Activated T-helper 2 cell treated with anti-CD3 and anti-CD28 coated beads, Interferon-gamma antibody, Interleukin-2, Interleukin-4, amounts not matched to agents 10 μg/mL and 5 μg/mL and 100 μg/mL, durations not matched to agents 14 hours and 24 hours and 36 hours (primary cell): ENCODE measurements at places on chromosomes 1 and 21.

- DNase-seq = no peak
These were observed 636 bp upstream of the CAMK2N1 start for GRCh38 chr1:20486457-20487235.

DNA sequence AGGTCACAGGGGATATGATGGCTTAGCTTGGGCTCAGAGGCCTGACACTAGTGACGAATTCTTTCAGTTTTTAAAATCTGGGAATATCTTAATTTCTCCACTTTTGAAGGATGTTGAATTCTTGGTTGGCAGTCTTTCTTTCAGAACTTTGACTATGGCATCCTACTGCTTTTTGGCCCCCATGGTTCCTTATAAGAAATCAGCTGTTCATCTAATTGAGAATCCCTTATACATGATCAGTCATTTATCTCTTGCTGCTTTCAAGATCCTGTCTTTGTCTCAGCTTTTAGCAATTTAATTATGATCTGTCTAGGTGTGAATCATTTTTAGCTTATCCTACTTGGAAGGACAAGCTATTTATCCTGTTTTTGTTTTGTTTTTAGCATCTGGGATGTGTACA lies 31.2 kb upstream of the F3 start:
- DNase-seq = no peak

- DNase-seq = no peak
These were observed 12.4 kb downstream of the LYST start for GRCh38 chr1:235854347-235854746.

DNA sequence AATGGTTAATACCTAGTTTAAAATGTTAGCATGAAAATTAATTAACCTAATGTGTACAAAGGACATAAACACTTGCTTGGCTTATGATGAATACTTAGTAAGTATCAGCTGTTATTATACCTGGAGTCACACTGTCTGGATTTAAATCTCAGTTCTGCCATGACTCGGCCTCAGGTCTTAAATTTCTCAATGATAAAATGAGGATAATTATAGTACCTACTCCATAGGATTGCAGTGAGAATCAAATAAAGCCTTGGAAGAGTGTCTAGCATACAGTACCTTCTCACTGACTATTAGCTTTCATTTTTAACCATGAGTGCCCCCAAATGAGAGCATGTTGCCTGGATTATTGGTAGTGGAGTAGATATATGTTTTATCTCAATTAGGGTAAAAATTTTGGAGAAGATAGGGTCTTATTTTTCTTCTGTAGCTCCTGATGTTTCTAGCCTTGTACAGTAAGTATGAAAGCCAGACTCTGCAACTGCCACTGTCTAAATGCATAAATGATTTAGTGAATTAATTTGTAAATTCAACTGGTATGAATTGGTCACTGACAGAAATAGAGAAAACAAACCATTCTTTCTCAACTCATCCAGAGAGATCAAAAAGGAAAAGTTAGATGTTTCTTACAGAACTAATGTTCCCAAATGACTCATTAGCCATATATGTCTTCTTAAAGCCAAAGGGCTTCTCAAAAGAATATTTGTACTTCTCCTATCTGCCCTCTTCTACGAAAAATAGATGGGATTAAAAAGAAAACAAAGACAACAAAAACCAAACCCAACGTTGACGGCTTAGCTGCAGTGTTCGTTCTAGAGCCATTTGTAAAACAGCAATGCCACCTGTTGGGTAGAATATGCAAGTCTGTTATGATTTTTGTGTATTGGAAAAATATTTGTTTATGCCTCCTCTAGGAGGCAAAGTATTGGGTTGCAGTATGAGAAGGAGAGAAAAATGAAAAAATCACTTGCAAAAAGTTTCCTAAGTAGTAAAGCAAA lies 53.8 kb upstream of the MROH9 start:
- no peak for DNase-seq

DNA sequence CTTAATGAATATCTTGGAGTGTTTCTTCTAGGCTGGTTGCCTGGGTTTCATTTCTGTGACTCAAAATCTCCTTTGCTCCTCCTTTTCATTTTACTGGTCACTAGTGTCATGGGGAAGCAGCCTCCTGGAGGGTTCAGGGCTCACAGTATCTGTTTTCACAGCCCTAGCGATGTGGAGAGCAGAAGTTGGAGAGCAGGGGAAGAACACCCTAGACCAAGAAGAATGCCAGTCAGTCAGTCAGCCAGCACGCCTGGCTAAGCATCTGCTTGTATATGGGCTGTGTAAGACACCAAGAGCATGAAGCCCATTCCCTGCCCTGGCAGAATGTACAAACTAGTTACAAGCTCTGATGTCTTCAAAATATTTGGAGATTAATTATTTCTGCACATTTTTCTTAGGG lies 7.9 kb downstream of the RXRG start:
- no peak for DNase-seq

DNA sequence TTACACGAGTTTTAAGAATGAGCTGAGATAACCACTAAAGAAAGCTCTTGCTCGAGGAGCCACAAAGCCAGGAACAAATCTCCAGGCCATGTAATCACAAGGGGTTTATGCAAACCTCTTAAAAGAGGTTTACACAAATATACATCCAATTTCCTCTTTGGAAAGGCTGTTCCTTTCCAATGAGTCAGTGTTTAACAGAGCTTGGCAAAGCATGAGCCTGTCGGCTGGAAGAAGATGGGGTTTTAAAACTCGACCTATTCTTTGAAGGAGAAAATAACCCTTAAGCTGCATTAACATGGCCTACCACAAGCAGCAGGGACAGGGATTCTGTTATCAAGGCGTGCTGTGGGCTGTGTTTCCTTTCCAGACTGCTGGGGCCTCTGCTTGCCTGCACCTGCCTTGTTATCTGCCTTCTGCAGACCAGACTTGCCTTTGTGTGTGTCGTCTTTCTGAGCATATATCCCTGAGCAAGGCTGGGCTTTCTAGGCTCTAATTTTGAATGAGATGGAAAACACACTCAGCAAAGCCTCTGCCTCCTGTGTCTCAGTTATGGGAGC lies 40.6 kb upstream of the CYP2J2 start:
- no peak for DNase-seq

DNA sequence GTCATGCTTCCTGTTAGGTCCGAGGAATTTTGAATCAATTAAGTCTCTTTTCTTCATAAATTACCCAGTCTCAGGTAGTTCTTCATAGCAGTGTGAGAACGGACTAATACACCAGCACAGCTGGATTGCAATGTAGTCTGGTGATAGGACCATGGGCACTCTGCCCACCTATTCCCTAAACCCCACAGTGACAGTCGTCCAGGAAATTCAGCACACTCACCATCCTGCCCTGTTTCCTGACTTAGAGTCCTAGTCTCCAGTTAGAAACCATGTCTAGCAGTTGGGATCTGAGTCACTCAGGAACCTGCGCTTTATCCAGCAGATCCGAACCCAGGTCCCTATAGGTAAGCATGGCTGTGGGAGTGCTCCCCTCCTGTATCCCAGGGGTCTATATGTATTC lies 149.3 kb upstream of the TNR start:
- DNase-seq = no peak

GRCh38 chr1:51025374-51025773 lies 55.3 kb downstream of the CDKN2C start:
- no peak for DNase-seq

DNA sequence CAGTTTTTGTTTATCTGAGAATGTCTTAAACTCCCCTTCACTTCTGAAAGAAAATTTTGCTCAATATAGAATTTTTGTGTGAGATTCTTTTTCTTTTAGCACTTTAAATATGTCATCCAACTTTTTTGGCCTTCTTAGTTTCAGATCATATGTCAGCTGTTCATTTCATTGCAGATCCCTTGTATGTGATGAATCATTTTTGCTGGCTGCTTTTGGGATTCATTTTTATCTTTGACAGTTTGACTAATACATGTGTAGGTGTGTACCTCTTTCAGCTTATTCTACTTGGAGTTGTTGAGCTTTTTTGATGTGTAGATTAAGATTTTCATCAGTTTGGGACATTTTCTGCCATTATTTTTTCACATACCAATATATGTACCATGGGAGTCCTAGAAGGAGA lies 156.8 kb downstream of the FASLG start:
- DNase-seq = no peak

DNA sequence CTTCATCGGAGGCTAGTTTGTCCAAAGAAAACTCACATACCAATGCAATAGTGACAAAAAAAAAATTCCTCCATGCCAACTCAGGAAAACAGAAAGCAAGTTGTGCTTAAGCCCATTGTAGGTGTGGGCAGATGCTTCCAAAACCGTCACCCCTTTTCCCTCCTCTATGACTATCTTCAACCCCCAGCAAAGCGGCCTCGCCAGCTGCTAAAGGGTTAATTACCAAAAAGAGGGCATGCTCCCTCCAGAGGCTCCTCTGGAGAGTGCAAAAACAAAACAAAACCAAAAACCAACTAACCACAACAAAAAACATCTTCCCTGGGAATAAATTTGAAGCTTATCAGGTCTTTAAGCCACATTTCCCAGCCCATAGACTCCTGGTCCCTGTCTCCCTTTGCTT lies 1.2 kb downstream of the LMOD1 start:
- no peak for DNase-seq

DNA sequence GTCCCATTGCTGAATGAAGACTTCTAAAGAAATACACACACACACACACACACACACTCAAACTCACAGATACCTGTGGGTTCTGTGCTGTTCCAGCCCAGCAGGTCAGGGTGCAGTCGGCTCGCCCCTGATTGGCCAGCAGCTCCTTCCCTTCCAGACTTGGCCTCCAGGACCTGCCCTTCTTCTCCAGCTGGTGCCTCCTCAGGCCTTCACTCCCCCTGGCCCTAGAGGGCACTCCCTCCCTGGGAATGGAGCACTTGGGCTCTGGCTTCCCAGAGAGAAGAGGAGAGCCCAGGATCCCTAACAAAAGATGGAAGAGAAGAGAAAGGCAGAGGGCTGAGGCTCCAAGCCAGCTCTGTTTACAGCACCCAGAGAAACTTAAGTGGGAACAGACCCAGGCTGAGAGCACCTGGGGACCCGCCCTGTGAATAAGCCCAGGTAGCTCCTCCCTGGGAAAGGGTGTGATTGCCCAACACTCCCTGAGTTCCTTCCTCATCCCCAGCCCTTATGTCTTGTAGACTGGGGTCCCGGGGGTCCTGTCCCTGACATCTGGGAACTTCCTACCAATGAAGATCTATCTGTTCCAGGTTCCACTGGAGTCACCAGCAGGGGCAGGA lies at the start of gene PGLYRP3:
Gene PGLYRP3, minus strand, starts transcription at position 383 of the 617 bp plus-strand sequence. CDS start 2,287 bp downstream, outside the sequence.
- DNase-seq = no peak

DNA sequence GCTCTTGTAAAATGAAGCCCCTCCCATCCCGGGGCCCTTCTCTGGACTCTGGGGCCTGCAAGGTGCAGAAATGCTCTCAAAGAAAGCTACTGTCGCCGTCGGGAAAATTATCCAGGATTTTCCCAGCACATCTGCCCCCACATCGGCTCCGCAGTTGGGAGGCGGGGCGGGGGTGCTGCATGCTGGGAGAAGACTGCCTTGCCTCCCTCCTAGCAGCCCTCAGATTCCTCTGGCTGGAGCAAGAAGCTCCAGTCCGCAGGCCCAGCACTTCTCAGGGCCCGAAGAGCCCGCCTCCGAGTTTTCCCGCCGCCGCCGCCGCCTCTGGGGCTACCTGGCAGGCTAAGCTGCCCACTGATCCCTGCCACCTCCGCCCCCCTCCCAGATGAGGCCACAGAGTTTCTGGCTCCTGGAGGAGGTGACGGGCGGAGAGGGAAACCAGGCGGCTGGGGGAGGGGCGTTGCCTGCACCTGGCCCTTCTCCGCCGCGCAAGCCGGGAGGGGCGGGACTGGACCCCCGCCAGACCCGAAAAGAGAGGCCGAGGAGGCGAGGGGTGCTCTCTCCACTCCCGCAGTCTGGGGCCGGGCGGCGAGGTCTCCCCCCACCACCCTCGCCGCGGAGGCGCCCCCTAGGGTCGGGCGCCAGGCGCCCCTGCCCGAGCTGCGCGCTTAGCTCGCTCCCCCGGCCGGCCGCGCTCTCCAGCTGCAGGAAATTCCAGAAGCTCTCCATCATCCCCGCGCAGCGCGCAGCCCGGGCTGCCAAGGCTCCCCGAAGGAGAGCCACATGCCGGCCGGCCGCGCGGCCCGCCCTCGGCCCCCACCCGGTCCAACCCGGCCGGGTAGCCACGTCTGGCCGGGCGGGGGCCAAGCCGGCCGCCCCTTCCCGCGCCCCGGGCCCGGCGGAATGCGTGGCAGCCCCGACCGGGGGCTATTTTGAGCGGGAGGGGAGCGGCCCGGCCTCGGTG lies 28.8 kb downstream of the AHDC1 start:
- no peak for DNase-seq

GRCh38 chr1:181101581-181102226 lies 13.2 kb downstream of the IER5 start:
- DNase-seq = no peak

GRCh38 chr21:45889256-45889655 lies 92.3 kb upstream of the COL6A1 start:
- no peak for DNase-seq

DNA sequence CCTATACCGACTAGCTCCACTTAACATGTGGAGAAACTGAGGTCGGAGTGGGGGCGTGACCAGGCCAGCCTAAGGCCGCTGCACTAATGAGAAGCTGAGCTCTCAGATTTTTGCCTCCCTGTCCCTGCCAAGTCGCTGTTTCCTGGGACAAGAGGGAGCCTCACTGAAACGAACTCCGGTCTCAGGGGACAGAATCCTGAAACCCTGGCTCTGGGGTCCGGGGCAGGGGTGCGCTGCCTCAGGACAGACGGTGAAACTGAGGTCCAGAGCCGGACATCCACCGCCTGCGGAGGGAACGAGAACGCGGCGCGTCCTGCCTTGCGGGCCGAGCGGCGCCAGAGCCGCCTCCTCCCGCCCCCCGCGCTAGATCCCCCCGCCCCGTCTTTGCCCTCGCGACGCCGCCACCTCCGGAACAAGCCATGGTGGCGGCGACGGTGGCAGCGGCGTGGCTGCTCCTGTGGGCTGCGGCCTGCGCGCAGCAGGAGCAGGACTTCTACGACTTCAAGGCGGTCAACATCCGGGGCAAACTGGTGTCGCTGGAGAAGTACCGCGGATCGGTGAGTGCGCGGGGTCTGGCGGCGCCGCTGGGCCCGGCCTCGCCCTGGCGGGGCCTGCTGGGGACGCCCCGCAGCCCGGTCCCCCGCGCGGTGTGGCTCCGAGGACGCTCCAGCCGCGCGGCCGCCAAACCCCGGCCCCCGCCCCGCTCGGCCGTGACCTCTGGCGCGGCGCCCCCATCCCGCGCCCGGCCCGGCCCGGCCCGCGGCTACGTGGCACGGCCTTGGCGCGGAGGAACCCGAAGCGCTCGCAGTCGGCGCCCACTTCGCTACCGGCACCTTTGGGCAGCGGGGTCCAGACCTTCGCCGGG lies at the start of gene GPX7:
Gene GPX7, plus strand, starts transcription at position 381 of the 865 bp plus-strand sequence. Its CDS starts 39 bp downstream, at position 420.
- DNase-seq = peak; percentile 53

GRCh38 chr1:222656391-222657155 lies 38.7 kb downstream of the MIA3 start:
- DNase-seq = no peak

GRCh38 chr1:18198260-18198659 lies 90.7 kb downstream of the IGSF21 start:
- DNase-seq = no peak
